ENCODE measurements at places on chromosomes 7 and 10.

DNA sequence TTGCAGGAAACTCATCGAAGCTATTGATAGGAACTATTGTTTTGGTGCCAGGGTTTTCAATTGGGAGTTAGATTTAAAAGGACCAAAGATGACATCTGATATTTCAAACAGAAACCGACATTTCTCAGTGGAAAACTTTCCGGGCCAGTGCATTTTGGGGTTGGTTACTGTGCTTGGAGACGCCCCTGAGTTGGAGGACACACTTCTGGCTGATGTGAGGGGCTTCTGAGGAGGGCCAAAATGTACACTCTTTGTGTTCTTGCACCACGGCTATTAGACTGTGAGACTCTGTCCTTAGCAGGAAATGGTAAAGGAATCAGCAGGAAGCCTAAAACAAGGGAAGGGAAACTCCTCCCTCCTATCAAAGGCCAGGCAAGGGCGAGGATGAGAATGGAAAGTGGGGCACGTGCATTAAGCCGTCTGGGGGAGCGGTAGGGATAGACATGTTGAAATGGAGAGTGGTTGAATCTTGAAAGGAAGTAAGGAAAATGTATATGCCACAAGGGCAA lies 1.8 kb upstream of the SRGN start:
- no peak for DNase-seq

- DNase-seq: no peak
Measured at GRCh38 chr10:105017691-105018090, 376.6 kb downstream of the SORCS3 start.

DNA sequence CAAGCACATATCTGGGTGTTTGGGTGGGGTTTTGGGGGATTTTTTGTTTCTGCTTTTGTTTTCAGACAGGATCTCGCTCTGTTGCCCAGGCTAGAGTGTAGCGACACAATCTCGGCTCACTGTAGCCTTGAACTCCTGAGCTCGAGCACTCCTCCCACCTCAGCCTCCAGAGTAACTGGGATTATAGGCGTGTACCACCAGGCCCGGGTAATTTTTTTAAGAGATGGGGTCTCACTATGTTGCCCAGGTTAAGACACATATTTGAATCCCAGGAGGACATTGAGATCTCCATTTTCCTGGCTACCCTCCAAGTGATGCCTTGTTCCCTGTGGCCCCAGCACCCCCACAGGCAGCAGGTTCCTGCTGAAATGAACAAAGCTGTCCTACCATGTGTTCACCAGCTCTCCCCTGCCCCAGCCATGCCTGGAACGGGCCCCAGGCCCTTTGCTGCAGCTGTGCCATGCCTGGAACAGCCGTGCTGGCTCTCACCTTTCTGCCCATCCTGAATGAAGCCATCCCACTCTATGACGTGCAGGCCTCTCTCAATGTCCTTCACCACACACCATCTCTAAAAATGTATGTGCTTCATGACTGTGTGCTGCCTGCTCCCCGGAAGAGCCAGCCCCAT lies 55.0 kb upstream of the DNAAF5 start:
- DNase-seq: no peak

- DNase-seq: no peak
Measured at GRCh38 chr7:150957133-150958020, 20.7 kb downstream of the KCNH2 start.

DNA sequence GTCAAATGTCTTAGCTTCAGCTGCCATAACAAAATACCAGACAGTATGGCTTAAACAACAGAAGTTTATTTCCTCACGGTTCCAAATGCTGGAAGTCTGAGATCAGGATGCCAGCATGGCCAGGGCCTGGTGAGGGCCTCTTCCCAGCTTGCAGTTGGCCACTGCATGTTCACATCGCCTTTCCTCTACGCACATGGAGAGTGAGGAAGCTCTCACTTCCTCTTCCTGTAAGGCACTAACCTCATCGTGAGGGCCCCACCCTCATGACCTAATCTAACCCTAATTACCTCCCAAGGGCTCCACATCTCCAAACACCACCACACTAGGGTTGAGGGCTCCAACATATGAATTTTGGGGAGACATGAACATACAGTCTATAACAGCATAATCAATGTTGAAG lies 14.4 kb downstream of the ZNF33B start:
- DNase-seq: no peak

DNA sequence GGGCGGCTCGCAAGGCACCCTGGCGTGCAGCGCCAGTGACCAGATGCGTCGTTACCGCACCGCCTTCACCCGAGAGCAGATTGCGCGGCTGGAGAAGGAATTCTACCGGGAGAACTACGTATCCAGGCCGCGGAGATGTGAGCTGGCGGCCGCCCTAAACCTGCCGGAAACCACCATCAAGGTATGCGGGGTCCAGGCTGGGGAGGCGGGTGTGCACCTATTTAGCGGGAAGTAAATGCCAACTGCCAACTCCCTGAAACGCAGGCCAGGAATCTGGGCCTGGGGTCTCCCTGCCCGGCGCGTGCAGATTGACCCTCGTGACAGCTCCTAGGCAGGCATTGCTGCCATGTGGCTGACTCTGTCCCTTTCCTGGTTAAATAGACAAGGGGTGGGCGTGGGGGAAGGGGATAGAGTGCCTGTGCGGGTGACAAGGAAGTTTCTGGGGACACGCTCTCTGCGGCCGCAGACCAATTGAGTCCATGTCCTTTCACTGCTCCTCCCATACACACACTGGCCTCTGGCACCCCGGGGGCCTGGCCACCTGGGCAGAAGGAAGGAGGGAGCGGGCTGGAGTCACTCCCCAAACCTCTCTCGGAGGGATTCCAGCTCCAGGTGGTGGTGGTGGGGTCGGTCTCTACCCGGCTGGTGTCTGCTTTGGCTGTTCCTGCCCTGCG lies 2.7 kb downstream of the EVX1 start:
- no peak for DNase-seq

- no peak for DNase-seq
Measured at GRCh38 chr10:119337796-119338432, 130.5 kb downstream of the GRK5 start.

DNA sequence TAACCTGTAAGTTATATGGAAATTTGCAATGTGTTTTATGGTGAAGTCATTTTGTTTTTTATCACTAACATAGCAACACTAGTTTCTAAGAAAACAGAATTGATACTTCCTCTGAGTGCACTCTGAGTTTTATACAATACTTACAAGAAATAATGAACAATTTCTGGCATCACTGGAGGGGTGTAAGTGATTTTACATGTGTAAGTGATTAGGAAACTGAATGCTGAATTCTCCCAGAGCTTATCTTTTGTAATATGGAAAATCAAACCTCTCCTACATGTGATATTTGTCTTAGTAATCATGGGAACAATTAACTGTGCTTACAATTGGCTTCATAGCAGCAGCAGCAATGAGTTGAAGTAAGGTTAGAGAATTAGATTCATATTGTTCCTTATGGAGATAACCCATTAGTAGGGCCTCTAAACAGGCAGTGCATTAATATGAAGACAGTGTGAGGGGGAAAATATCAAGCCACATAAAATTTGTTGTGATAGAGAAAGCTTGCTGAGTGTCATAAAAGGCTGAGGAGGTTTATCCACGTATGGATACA lies 37.4 kb downstream of the SEMA3C start:
- DNase-seq: no peak

DNA sequence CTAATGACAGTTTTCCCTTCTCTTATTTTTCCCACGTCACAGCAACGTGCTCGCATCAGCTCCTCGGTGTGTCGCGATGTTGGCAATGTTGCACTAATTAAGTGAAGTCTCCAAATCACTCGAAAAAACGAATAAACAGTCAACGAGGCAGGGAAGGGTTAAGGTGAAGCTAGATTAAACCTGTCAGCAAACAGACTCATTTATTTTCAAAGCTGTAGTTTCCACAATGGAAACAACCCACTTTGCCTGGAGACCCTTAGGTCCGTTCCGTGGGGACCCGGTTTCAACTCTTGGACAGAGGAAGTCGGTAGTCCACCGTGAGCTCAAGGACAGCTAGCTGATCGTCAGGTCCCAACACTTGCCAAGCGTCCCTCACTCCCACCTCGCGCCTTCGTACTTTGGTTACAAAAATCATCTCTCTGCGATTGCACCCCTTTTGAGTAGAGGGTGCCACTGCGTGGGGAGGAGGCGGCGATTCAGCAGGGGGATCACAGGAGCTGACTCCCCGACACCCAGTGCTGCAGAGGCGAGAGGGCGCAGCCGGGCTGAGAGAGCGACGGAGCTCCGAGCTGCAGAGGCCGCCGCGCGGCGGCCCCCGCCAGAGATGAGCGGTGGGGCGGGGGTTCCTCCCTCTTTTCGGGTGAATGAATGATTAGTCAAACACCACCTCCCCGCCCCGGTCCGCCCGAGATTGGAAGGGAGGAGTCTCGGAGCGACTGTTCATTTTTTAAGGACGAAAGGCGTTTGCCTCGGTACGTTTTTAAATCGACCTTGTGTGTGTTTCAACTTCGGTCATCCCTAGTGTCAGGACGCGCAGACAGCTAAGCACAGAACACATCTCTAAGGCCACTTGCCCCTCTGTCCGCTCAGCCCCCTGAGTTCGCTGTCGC lies 1.3 kb upstream of the BMPER start:
- DNase-seq: no peak

DNA sequence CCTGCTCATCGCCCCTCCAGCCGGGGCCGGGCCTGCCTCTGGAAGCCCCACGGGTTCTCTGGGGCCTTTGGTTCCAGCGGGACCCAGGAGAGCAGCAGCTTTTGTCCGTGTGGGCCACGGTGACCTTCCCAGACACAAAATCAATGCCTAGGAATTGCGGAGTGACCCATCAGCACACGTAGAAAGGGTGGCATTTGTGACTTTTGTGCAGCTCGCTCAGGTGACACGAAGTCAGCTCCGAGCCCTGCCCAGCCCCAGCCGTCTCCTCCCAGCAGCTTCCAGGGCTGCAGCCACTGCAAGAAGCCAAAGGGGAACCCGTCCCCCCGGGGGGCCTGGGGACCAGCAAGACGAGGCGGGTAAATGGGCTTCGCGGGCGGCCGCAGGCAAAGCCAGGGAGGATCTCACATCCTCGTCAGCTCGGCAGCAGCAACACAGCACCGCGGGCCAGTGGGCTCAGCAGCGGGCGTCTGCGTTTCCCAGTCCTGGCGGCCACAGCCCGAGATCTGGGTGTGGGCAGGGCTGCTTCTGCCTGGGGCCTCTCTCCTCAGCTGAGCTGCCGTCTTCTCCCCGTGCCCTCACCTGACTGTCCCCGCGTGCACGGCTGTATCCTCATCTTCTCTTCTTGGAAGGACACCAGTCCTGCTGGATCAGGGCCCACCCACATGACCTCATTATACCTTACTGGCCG lies 88.5 kb downstream of the PAXIP1 start:
- no peak for DNase-seq

GRCh38 chr10:31581741-31582323 lies 262.8 kb downstream of the ZEB1 start:
- no peak for DNase-seq

GRCh38 chr10:12020574-12020973 lies 22.0 kb downstream of the UPF2 start:
- no peak for DNase-seq

DNA sequence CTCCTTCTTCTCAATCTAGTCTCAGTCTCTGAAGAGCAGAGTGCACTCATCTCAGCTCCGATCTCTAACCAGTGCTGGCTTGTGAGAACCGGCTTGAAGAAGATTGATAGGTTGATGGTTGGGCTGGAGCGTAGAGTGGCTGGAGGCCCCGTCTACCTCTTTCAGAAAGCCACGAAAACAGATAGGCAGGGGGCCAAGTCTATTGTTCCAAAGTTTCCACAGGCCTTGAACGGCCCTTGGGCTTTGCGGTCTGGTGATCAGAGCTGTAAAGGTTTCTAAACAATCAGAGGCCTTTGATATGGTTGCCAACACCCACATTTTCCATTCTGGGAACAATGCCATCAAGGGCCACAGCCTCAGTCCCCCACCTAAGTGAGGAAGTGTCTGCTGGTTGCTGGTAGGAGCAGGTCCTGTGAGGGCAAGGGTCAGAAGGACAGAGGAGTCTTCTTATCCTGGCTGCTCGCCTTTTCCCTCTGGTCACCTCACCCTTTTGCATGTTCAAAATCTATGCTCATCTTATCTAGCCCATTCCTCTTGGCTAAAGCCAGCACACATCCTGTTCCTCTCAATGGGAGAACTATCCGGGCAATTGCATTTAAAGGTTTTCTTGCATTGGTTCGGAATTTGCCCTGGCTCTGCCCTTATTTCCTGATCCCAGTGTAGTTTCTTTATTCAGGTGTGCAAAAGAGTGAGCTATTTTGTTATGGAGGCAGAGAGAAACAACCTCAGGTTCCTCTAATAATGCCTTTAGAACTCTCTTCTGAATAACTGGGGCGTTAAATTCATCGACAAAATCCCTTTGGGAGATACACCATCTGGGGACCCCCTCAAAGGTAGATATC lies 70.3 kb upstream of the KMT2E start:
- no peak for DNase-seq

DNA sequence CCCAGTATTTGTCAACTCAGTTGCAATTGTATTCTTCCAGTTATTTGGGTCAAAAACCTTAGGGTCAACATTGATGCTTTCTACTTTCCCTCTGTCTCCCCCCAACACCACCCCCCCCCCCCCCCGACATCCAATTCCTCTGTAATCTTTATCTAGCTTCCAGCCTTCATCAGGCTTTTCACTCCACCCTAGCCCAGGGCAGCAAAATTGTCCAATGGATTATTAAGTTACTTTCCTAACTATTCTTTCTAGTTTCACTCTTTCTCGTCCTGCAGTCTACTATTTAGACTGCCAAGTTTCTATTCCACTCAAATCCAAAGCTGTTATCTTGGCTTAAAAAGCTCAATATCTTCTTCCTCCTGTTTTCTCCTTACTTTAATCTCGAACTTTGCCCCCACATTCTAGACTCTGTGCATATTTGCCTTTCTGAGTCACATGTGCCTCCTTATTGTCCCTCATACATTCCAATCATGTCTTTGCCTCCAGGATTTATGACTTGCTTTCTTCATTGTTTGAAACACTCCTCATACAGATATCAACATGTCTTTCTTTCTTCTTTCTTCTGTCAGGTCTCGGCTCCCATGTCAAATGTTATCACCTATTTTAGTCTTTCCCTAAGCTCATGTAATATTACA lies 196.6 kb upstream of the TMEM196 start:
- DNase-seq: no peak

DNA sequence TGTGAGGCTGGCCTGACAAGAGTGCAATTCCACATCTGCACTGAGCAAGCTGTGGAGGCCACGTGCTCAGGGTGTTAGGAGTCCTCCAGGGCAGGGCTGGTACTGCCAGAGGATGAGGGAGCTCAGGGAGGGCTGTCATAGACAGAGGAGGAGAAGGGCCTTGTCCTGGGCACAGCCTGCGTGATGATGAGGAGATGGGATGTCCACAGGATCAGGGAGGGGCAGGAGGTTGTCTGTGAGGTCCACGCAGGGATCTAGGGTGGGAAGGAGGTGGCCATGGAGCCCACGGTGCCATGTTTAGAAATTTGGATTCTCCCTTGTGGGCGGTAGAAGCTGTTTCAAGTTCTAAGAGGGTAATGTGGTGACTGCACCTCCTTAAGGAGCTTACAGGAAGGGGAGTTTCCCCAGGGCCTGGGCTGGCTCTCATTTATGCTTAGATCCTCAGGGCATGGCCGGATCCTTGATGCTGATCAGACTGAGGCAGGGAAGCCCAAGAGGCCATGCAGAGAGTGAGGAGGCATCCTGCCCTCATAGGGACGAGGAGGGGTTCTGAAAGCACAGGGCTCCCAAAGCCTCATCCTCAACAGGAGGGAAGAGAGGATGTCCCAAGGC lies 30.3 kb downstream of the CHAT start:
- DNase-seq: no peak

DNA sequence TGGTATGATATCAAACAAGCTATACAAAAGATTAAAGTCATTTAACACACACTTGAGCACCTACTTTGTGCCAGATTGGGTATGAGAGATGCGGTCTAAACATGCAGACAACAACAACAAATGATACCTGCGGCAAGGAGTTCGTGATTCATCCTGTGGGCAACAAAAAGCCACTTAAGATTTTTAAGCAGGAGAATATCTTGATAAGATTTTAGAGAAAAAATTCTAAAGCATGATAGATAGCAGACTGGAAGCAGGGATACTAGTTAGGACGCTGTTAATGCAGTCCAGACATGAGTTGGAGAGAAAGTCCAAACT lies 1.6 kb upstream of the KBTBD2 start:
- no peak for DNase-seq

All from hematopoietic multipotent progenitor cell treated with erythropoietin and hydrocortisone succinate and interleukin-3 and kit ligand, for 15 days (in vitro differentiated cells).